ENCODE measurements at places on chromosomes 12 and 14.

- DNase-seq, result no peak
Measured at GRCh38 chr12:52210925-52211650, 19.3 kb upstream of the KRT80 start.

GRCh38 chr12:1093166-1093751, 102.2 kb downstream of the ERC1 start:
- peak; percentile 65 for DNase-seq

GRCh38 chr14:62329427-62329826, 567.2 kb downstream of the SNAPC1 start:
- no peak for DNase-seq

DNA sequence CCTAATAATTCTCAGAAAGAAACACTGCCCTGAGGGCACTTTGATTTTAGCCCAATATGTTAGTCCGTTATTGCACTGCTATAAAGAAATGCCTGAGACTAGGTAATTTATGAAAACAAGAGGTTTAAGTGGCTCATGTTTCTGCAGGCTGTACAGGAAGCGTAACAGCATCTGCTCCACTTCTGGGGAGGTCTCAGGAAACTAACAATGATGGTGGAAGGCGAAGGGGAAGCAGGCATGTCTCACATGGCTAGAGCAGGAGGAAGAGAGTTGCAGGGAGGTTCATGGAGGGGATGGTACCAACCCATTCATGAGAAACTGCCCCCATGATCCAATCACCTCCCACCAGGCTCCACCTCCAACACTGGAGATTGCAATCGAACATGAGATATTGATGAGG, 49.4 kb upstream of the RERG start:
- DNase-seq, result no peak

- no peak for DNase-seq
Measured at GRCh38 chr14:88210426-88210825, 112.6 kb downstream of the KCNK10 start.

DNA sequence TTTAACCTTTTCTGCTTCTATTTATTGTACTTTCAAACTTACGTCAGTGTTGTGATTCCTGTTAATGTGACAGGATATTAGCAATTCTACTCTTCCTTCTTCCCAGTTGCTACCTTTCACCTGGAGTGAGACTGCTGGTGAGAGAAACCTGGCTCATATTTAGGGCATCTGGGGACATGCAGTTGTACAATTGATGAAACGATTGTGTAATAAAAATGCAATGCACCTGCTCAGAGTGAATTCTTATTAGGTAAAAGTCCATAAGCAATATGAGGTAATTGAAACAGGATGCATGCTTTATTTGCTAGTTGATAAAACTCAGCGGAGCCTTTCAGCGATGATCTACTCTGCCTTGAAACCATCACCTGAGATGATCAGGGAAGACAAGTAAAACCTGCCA, 116.1 kb upstream of the FBXO33 start:
- DNase-seq, result no peak

DNA sequence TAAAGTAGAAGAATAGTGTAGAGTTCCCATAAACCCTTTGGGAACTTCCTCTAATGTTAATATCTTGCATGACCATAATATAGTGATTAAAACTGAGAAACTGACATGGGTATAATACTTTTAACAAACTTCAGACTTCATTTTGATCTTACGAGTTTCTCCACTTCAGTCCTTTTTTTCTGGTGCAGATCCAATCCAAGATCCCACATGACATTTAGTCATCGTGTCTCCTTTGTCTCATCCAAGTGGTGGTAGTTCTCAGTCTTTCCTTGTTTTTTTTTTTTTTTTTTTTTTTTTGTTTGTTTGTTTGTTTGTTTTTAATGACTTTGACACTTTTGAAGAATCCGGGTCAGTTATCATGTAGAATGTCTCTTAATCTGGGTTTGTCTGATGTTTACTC, 179.2 kb downstream of the CACNA1C start:
- DNase-seq, result no peak

- peak; percentile 32 for DNase-seq
Measured at GRCh38 chr12:122880668-122881067, 15.3 kb downstream of the VPS37B start.

GRCh38 chr14:26938054-26938453, 340.2 kb upstream of the NOVA1 start:
- DNase-seq, result no peak

GRCh38 chr14:59020382-59020781, 168.1 kb upstream of the DAAM1 start:
- peak; percentile 1 for DNase-seq

- no peak for DNase-seq
Measured at GRCh38 chr12:128929057-128929456, 75.8 kb downstream of the GLT1D1 start.

DNA sequence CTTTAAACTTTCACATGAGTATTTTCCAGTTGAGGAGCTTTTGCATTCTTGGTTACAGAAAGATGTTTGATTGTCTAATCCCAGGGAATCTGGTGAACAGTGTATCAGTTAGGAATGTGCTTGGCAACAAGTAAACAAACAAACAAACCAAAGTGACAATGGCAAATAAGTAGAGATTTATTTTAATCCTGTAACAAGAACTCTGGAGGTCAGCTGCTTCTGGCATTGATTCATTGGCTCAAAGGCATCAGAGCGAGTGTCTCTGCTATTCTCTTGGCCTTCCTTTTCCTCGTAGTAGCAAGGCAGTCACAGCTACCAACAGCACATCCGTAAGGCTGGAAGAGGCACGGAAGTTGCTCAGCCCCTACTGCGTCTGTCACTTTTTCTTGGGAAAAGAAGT, 37.2 kb downstream of the CRADD start:
- no peak for DNase-seq

DNA sequence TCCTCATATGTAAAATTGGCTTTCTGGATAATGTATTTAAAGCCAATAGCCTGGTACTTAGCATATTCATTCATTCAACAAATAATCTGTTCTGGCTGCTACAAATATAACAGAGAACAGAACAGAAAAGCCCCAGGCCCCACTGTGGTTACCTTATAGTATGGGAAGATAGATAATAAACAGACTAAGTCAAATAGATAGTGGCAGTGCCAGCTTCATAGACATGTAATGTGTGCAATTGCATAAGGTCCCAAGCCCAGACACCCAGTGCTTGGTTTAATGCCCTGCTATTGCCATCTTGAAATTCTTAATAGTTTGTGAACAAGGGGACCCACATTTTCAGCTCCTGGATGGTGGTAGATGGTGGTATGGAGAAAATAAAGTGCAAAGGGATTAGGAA, 320.2 kb upstream of the USP15 start:
- no peak for DNase-seq

DNA sequence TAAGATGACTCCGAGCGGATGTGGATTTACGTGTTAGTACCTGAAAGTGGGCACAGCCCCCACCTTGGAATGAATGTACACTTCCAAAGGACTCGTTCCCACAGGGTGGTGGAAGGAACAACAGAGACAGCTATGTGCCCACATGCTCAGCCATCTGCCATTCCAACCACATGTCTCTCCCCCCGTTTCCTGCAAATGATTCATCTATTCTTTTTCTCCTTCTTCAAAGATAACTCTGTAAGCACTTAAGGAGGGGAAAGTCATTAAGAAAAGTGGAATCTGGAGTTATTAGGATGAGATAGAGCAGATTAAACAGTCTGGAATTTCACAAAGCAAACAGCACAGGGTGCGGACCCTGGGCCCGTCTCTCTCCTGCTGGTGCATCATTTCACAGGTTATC, 18.5 kb upstream of the DUSP6 start:
- DNase-seq, result no peak

DNA sequence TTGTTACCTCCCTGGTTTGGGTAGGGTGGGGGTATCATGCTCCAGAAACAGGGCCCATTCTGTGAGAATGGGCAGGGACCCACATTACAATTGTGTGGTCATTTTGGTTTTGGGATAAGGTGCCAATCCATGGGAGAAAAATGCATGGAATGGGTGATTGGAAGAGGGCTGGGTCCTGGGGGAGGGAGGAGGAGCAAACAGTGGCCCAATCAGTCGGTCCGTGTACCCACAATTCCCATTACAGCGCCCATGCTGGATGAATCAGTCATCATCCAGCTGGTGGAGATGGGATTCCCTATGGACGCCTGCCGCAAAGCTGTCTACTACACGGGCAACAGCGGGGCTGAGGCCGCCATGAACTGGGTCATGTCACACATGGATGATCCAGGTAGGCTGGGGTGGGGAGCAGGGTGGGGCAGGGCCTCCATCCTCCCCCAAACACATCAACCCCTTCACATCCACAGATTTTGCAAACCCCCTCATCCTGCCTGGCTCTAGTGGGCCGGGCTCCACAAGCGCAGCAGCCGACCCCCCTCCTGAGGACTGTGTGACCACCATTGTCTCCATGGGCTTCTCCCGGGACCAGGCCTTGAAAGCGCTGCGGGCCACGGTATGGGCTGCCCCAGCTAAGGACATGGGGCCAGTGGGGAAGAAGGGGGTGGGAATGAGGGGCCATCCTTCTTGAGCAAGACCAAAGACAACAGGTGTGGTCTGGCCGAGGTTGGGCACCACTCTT, 3.6 kb upstream of the TPI1 start:
- no peak for DNase-seq

DNA sequence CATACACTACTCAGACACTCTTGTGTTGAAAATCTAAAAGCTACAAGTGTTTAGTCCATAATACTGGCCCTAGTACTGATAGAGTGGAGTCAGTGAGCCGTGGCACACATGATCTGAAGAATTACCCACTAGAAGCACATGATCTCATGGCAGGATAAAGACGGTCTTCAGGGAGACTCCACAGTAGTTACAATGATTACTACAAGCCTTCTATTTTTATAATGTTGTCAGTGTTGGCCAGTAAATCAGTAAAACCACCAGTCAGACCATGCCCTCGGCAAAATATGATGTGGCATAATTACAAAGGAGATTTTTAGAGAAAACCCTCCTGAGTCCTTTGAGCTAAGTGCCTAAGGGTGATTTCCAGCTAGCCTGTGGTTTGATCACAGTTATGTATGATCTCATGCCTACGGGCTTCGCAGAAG, 114.9 kb downstream of the PDZRN4 start:
- DNase-seq, result no peak

DNA sequence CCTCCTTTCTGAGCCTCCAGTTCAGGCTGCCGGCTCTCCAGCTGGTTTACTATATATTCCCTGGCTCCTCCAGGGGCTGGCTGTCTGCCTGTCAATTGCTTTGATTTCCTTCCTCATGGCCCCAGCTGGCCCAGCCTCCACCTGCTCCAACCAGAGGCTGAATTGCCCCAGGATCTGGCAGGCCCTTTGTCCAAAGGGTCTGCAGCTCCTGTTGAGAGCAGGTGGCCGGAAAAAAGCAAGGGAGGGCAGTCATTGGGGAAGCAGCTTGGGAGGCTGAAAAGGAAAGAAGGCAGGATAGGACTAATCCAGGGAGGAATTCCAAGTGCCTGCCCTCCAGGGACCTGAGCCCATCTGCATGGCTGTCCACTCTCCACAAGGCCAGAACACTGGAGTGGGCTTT, 25.3 kb downstream of the PAH start:
- DNase-seq, result no peak

DNA sequence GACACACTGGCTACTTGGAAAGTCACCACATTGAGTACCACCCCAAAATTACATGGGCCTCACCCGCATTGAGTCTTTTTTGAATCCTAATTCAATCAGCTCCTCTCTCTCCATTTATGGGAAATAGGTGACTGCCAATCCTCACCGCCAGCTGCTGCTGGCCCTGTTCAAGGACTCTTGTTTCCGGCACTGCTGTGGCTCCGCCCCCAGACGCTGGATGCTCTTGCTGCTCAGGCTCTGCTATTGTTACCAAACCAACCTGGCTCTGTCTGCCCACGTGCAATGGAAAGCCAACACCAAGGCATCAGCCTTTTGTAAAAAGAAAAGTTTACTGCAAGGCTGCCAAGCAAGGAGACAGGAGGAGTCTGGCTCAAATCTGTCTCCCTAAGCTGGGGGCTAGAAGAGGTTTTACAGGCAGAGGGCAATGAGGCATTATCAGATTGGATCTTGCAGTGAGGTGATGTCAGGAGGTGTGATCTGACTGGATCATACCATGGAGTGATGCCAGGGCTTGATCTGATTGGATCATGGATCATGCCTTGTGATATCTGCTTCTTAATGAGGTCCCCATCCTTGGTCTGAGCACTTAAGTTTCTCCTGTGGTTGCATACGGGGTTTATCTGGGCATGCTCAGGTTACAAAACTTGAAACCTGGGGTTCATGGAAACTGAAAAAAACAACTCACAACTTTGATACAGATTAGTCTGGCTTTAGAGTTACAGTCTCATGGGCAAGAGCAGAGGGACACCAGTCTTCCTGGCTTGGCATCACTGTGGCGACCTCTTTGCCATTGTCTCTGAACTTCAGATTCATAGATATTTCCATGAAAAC, 117.1 kb upstream of the SLC35F4 start:
- DNase-seq, result no peak

GRCh38 chr14:61474015-61474414, 152.6 kb downstream of the PRKCH start:
- no peak for DNase-seq

- DNase-seq, result no peak
Measured at GRCh38 chr12:5522432-5523335, 90.8 kb downstream of the NTF3 start.

DNA sequence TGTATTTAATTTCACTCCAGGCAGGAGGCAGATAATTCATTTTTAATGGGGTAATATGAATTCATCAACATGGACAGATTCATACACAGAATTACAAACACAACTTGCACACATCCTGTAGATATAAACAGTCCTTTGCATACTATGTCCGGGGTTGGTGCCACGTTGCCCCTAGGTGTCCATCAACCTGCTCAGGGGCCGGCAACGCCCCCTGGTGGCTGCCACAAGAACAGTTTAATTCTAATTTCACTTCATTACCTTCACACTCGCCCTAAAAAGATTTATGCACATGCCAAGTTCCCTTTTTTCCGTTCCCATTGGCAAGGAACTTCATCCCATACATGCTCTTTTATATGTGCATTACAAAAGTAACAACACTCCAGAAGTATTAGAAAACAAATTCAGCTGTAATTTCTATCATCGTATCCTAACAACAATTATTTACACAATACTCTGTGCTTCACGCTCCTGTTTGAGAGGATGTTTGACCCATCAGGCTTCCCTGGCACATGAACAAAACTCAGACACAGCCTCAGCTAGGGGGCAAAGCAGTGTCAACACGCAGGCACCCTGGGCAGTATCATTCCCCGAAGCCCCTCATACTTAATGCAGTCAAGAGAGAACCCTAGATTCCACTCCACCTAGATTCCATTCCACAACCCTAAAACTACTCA, 15.5 kb downstream of the MANSC1 start:
- DNase-seq, result peak; percentile 68

DNA sequence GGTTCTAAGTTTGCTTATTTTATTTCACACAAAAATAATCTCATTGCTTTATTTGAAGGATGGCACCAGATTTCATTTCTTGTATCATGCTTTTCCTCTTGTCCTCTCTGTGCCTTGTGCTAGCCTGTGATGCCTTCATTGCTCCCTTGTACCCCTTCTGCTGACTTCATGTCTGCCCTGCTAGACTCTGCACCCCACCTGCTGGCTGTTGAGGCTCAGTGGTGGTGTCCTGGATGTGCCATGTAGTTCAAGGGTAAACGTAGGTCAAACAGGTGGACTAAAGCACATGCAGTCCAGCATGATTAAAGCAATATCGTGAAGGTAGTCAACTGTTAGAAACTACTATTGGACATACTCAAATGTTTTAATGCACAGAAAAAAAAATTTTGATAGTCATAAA, 21.6 kb downstream of the MRPS35 start:
- DNase-seq, result peak; percentile 23

GRCh38 chr12:90235642-90236041, 527.0 kb upstream of the ATP2B1 start:
- no peak for DNase-seq

- no peak for DNase-seq
Measured at GRCh38 chr12:89126712-89127111, 225.6 kb downstream of the DUSP6 start.
